ENCODE measurements at places on chromosomes 7 and 10.

DNA sequence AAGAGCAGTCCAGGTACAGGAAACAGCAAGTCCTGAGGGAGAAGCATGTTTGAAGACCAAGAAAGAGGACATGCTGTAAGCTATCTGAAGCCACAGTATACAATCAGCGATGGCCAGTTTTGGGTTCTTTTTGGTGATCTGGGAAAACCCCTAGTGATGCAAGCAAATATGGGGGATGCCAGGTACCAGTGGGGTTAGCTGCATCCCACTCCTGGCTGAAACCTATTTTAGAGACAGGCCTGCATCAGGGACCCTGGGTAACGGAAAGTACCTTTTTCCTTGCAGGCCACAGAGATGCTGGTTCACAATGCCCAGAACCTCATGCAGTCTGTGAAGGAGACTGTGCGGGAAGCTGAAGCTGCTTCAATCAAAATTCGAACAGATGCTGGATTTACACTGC lies 32.9 kb downstream of the AP3M1 start:
- DNase-seq = no peak

- no peak for DNase-seq
Measured at GRCh38 chr10:45433716-45434469, 59.9 kb downstream of the ALOX5 start.

DNA sequence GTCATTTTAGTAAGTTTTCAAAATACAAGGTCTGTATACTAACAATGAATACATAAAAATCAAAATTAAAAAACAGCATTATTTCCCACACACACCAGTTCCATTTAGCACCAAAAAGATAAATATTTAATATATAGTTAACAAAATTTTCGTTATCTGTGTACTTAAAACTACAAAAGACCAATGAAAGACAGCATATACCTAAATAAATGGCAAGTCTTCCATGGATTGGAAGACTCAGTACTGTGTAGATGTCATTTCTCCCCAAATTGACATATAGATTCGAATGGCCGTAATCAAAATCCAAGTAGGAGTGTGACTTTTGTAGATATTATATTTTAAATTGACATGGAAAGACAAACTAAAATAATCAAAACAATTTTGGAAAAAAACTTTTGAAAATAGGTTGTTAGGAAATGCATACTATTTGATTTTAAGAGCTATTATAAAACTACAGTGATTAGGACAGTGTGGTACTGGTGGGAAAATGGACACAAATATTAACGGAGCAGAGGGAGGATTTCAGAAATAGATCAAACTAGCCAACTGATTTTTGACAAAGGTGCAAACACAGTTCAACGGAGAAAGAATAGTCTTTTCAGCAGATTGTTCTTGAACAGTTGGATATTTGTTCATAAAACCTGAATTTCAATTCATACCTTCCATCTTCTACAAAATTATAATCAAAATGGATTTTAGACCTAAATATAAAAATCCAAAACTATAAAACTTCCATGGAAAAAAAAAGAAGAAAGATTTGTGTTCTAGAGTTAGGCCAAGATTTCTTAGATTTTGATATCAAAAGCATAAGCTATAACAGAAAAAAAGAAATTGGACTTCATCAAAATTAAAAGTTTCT lies 14.8 kb upstream of the KLF14 start:
- DNase-seq = no peak

- DNase-seq = no peak
Measured at GRCh38 chr10:27369880-27370279, 129.3 kb upstream of the ACBD5 start.

DNA sequence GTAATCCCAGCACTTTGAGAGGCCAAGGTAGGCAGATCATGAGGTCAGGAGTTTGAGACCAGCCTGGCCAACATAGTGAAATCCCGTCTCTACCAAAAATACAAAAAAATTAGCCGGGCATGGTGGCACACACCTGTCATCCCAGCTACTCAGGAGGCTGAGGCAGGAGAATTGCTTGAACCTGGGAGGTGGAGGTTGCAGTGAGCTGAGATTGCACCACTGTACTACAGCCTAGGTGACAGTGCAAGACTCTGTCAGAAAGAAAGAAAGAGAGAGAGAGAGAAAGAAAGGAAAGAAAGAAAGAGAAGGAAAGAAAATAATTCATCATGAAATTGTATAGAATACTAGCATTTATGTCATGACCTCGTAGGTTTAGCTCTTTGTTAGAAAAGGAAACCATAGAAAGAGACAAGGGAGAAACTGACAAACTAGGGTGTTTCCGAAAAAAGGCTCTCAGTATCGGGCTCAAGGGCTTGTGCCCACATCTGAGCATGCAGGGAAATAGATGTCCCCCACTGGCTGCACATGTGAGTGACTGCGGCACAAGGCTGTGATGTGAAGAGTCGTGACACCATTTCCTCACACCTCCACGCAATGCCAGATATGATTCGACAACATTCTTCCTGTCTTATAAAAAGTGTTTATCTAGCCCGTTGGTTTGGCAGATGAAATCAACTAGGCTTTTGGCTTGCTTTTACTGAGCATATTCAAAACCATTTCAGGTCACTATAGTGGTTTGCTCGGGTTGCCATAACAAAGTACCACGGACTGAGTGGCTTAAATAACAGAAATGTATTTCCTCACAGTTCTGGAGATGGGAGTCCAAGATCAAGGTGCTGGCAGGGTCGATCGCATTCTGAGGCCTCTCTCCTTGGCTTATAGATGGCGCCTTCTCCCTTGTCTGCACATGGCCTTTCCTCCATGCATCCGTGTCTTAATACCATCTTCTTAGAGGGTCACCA lies 2.0 kb downstream of the SRGN start:
- peak; percentile 76 for DNase-seq

DNA sequence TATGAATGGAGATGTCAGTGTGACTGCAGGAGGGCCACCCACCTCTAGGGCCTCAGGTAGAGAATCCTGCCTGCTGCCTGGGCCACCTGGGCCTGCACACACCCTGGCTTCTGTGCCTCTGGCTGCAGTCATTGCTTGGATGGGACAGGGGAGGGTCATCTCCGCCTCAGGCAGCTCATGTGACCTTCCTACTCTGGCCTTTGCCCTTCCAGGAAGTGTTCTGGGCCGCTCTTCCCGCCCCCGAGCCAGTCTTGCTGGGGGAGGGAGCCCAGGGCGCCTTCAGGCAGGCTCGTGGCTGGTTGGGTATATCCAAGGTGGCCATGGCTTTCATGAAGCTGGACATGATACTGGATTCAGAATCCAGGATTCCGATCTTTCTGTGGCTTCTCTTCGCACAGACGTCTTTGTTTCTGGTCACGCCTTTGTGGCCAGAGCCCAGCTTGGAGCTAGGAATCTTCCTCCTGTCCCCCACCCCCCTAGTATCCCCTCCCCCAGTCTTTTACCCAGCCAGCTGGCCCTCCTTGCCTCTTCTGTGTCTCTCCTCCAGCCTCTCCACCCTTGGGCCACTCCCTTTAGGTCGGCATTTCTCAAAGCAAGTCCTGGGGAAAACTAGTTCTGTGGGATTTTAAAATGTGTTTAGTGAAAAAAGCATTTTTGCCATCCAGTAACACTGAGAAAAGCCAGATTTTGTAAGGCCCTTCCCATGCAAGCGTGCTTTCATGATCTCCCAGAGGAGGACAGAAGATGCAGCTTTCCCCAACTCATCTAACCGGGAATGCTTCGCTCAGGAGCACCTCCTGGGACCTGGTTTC lies 119.6 kb downstream of the ZMIZ1 start:
- no peak for DNase-seq

GRCh38 chr10:105291571-105291970 lies 650.5 kb downstream of the SORCS3 start:
- DNase-seq = no peak

- DNase-seq = no peak
Measured at GRCh38 chr7:151296202-151296992, 45.2 kb upstream of the NUB1 start.

- DNase-seq = no peak
Measured at GRCh38 chr7:134461916-134462315, 3.0 kb upstream of the AKR1B1 start.

GRCh38 chr7:105830405-105831301 lies 45.7 kb downstream of the ATXN7L1 start:
- DNase-seq = no peak

- peak; percentile 68 for DNase-seq
Measured at GRCh38 chr10:102120142-102120990, at the start of gene LDB1. Gene LDB1 (minus strand): TSS chr10:102120368. CDS start chr10:102120110, 258 bp downstream.

GRCh38 chr10:87790185-87790584 lies 27.8 kb downstream of the ATAD1 start:
- DNase-seq = no peak

DNA sequence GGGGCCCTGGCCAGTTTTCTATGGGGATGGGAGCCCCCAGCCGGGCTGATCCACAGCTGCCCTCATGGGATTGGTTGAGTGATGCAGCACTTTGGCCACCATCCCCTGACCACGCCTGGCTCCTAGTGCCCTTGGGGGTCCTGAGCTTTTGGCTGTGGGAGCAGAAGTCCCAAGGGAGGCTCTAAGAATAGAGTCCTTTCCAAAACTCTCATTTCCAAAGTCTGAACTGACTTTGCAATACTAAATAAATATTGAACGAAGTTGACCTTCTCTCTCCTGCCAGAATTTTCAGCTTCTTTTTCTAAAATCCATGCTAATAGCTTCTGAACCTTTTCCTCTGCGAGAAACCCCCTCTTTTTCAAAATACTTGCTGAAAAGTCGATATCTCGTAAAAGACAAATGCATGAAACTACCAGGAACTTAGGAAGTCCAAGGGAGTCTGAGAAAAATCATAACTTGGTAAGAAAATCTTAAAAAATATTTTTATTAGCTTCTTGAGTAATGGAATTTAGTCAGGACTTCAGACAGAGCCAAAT lies 62.7 kb upstream of the IGFBP3 start:
- no peak for DNase-seq

DNA sequence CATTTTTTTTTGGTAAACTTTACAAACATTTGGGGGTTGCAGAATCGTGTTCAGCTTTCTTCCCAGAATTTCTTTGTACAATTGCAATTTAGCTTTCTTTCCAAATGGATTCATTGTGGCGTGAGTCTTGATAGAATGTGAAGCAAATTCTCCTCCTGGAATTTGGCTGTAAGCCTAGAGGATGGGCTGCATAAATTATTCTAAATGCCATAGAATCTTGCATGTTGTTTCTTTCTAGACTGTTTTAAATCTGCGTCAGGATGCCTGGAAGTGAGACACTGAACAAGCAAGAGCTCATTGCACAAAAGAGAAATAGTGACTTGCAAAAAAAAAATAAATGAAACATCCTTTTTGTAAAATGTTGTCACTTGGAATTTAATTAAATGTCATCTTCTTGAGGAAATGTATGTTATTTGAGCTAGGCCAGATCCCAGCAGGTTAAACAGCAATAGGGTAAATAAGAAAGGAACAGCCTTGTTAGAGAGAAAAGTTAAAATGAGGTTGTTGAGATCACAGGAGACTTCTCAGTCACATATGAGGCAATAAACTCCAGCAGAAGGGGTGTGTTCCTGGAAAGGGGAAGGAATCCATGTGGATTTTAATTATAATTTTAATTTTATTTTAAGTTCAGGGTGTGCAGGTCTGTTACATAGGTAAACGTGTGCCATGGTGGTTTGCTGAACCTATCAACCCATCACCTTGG lies 483.0 kb downstream of the PLXDC2 start:
- no peak for DNase-seq

- DNase-seq = no peak
Measured at GRCh38 chr7:39911167-39911566, 38.9 kb upstream of the CDK13 start.

DNA sequence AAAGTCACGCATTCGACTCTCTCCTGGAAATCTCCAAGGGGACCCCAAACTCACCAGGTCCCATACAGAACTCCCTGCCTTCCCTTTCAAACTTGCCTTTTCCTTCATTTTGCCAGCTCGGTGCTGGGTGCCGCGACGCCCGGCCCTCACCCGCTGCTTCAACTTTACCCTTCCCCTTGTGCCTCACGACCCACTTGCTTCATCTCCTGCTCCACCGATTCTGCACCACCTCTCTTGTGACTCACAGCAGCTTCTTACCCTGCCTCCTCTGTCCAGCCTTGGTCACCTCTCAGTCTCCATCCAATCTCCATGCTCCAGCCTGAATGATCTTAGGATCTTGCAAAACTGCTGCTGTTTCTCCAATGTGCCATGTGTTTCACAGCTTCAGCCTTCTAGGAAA lies 59.9 kb downstream of the PRKCQ start:
- DNase-seq = no peak

- DNase-seq = no peak
Measured at GRCh38 chr7:2526659-2527504, 7.3 kb downstream of the LFNG start.

DNA sequence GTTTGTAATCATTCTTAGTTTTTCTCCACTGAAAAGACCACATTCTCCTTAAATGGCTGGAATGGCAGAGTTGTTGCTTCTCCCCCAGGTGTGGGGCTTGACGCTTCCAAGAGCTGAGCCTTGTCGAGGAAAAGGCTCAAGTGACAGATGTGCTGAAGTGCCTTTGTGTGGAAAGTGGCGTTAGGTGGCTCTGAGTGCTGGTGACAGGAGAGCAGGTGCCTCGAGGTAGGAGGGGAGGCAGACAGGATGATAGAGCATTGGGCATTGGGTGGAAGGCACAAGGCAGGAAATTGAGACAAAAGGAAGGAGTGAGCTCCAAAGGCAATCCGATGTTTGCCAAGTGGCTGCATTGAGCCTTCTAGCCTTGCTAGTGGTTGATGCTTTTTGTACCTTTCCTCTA lies 6.7 kb downstream of the KIAA1217 start:
- DNase-seq = no peak

GRCh38 chr10:119253433-119254174 lies 46.2 kb downstream of the GRK5 start:
- peak; percentile 60 for DNase-seq

DNA sequence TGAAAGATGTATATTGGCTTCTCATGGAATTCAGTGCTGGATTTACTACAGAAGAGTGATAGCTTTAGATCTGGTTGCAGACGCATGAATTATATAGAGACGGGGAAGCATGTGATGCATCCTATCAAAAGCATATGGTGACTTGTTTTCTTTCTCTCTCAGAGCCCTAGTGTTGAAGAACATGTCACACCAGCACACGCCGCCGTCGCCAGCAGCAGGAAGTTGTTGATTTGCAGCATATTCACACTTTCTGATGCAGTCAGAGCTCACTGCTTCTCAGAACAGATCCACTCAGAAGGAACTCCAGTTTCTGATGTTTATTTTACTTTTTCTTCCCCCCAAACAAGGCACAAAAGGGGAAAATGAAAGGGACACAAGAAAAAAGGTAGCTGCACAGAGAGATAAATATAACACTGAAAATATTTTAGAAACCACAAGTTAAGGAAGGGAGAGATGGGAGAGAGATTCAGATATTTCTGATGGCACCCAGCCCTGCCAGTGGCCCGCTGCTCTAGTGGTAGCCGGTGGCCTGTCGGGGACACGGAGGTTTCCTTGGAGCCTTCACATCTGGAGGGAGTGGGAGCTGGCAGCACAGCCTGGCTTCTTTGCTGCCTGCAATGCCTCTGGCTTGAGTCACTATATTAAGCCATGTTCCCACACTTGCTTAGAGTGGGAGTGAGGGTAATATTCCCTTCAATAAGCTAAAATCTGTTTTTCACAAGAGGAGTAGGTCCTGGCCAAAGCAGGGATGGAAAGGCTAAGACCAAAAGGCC lies 123.2 kb downstream of the NRP1 start:
- DNase-seq = no peak

DNA sequence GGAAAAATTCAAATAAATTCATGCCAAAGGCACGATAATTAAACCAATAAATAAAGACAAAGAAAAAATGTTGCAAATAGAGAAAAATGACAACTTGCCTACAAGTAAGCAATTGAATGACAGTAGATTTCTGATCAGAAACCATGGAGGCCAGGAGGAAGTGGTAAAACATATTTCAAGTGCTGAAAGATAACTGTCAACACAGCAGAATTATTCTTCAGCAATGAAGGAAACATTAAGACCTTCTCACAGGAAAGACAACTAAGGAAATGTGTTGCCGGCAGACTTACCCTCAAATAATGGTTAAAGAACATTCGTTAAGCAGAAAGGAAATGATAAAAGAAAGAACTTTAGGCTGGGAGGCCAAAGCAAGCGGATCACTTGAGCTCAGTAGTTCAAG lies 30.4 kb downstream of the RUNDC3B start:
- no peak for DNase-seq

All from stimulated activated CD4-positive, alpha-beta T cell treated with anti-CD3 and anti-CD28 coated beads, Interleukin-2, amount 100 ng/mL, for 24 hours (primary cell).